GM23338 (cell line): ENCODE measurements at places on chromosomes 2 and 18.

GRCh38 chr2:88499204-88499603 lies 46.7 kb upstream of the FOXI3 start:
- no peak for DNase-seq

GRCh38 chr2:98465456-98466226 lies 21.0 kb downstream of the INPP4A start:
- no peak for DNase-seq

GRCh38 chr2:12163866-12164265 lies 417.4 kb downstream of the LPIN1 start:
- no peak for DNase-seq

- no peak for DNase-seq
Observed at GRCh38 chr2:149826471-149827125, 239.0 kb upstream of the MMADHC start.

DNA sequence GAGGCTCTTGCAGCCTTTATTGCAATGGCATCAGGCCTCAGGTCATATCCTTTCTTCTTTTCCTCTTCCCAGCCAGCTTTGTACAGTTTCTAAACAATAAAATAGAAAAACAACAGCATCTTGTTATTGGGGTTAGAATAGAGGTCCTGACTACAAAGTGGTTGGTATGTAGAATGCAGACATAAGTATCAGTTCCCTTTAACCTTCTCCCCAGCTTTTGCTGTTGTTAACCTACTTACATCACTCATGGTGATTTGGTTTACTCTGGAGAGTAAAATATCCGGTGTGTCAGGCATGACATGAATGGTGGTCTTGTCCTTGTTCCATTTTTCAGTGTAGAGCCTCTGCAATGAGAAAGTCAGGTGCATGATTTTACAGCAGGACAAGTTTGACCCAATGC lies 69.8 kb downstream of the NEB start:
- no peak for DNase-seq
